NCI-H2107 (cell line): ENCODE measurements at places on chromosomes 2 and 18.

GRCh38 chr2:36318547-36318946 lies 37.0 kb upstream of the CRIM1 start:
- no peak for DNase-seq

DNA sequence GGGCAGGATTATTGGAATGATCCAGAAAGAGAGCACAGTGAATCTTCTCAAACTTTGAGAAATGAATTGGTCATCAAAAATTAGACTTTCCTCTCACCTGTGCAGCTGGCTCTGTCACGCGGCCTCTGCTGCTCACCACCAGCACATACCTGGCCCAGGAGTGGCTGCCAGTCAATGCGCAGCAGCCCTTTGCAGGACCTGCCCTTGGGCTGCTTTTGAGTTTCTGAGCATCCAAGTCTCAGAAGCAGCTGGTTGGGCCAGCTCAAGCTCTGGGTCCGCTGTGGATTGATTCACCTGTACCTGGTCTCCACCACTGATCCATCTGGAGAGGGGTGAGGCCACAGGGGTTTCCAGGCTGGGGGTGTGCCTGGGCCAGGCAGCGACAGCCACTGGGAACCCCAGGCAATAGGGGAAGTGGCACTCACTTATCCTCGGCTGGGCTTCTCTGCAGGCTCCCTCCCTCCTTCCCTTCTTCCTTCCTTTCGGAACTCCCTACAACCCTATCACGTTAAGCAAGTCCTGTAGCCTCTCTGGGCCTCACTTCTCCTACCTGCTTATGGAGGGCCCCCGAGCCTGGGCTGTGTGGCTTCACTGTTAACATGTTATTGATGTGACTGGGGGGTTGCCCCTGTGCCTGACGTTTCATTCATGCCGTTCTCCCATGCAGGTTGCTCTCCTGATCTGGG lies 48.1 kb downstream of the SH3BP4 start:
- no peak for DNase-seq

GRCh38 chr2:25790074-25790790 lies 88.1 kb downstream of the ASXL2 start:
- DNase-seq, result no peak

DNA sequence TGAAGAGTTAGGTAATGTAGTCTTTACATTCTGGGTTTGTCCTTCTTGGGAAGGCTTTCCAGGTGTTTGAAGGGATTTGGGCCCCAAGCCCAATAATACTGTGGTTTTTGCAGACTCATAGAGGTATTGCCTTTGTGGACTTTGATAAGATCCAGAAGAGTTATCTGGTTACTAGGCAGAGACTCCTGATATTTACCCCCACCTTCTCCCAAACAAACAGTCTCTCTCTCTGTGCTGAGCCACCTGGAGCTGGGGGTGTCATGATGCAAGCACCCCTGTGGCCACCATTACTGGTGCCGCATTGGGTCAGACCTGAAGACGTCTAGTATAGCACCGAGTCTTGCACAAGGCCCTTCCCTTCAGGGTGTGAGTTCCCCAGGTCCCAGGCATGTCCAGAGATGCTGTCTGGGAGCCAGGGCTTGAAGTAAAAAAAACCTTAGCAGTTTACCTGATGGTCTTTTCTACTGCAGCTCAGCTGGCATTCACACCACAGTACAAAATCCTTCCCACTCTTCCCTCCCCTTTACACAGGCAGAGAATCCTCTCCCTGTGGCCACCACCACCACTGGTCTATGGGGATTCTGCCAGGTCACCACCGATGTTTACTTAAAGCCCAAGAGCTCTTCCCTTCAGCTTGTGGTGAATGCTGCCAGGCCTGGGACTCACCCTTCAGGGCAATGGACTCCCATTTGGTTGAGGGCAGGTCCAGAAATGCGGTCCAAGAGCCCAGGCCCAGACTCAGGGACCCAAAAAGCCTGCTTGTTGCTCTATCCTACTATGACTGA lies 22.2 kb upstream of the FAM228A start:
- no peak for DNase-seq

GRCh38 chr2:110678457-110679336 lies 834 bp upstream of the BUB1 start:
- DNase-seq, result no peak

DNA sequence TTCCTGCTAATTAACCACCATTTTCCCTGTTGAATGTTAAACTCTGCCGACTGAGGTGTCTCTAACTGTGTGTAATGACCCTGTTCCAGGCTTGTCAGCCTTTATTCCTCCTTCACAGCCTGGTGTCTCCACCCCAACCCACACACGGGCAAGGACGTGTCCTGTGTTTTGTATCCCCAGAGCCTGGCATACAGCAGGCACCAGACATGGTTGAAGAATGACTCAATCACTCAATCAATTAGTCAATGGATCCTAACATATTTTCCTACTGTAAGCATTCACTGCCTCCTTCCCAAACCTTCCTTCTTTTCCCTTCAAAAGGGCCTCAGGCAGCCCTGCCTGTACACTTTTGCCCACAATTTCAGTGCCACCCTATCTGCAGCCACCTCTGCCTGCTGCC lies 2.7 kb upstream of the TNS1 start:
- no peak for DNase-seq

- DNase-seq, result no peak
These were observed 198.5 kb downstream of the UBE2E3 start for GRCh38 chr2:181178823-181179412.

- DNase-seq, result no peak
These were observed 1920.1 kb upstream of the CELF4 start for GRCh38 chr18:39485696-39486095.

- DNase-seq, result no peak
These were observed 7.3 kb downstream of the RAX start for GRCh38 chr18:59265974-59266369.

GRCh38 chr18:7885865-7886264 lies 318.7 kb downstream of the PTPRM start:
- no peak for DNase-seq

- DNase-seq, result no peak
These were observed 12.9 kb downstream of the RETSAT start for GRCh38 chr2:85341269-85342029.

DNA sequence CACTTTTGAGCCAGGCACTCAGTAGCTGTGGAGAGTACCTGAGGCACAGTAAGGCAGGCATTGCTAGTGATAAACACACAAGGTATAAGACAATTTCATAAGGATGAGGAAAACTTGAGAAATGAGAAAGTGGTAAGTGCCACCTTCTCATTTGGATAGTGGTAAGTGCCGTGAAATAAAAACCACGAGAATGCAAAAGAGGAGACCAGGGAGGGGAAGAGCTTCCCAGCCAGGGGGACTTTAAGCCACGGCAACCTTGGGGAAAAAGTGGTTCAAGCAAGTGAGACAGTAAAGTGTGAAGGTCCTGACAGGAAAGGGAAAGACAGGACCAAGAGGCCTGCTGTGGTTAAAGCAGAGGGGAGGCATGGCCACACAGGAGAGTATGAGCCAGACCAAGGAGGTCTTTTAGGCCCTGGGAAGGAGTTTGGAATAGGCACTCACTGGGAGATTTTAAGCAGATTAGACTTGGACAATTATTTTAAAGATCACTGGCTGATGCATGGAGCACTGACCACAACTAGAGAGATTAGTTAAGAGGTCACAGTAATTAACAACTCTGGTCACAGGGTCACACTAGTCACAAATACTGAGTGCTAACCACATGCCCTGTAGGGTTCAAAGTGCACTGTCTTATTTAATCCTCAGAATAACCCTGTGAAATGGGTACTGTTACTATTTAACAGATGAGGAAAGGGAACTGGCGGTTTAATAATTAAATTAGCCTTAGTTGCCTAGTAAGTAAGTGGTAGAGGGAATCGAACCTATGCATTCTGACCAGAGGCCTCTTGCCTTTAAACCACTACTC lies 50.1 kb downstream of the THOC1 start:
- DNase-seq, result no peak

- DNase-seq, result no peak
These were observed 614 bp upstream of the FKBP1B start for GRCh38 chr2:24048769-24049484.

DNA sequence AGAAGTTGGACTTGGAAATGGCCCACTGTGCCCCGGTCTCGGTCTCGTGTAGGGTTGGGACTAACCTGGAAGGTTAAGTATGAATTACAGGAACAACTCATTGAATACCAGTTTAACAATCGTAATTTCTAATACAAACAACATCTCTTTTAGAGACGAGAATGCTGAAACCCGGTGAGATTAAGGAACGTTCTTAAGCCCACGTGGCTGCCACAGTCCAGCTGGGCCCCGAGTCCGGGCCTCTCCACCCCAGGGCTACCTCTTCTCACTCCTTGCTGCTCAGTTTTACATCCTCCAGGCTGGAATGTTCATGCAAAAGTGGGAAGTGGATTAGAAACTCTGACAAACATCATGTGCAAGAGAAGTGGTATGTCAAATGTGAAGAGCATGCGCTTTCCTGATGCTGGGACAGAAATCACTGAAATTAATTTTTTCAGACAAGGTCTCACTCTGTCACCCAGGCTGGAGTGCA lies 29.4 kb downstream of the NGEF start:
- DNase-seq, result no peak

DNA sequence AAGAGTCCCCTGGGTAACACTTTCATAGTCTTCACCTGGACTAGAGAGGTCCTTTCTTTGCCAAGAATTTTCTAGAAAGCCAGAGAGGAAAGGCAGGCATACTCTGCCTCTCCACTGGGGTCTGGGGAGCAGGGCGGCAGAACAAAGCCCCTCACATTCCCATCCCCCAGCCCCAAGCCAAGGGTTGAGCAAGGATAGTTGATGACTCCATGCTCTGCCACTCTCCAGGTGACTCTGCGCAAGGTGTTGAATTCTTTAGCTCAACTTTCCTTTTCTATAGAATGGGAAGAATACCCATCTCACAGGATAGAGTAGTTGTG lies 2.9 kb upstream of the GDF7 start:
- no peak for DNase-seq

DNA sequence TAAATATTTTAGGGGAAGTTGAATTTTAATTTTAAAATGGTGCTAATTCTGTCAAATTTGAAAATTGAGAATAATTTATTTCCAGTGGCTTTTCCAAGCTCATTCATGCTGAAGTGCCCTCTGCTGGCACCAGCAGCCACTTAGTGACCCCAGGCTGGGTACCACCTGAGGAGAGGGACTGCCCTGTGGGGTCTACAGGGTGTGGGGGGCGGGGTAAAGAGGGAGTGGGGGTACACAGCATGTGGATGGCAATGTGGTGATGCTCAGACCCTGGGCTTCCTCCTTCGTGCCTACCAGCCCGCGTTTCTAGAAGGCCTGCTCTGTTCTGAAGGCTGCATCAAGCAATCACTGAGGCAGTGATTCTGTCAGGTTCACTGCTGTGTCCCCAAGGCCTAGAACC lies 45.1 kb upstream of the SCLY start:
- no peak for DNase-seq

GRCh38 chr2:68971591-68972231 lies 2.7 kb upstream of the GKN1 start:
- no peak for DNase-seq

GRCh38 chr2:159137511-159138241 lies 148.8 kb downstream of the WDSUB1 start:
- DNase-seq, result no peak

DNA sequence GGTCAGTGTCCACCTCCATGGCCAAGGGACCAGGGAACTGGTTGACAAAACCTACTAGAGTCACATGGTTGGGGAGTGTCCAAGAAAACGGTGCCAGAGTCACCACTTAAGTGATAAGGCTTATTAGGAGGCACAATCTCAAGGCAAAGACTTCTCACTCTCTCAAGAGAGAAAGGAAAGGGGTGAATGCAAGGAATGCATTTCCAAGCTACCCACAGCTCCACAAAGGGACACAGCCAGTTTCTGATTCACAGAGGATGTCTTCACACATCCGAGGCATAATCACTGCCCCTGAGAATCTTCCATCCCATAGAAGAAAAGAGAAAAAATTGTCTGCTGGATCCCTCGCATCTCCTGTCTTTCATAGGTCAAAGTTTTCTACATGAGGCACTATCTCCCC lies 269.3 kb downstream of the TNS1 start:
- no peak for DNase-seq

- no peak for DNase-seq
These were observed 4.6 kb upstream of the LAMA3 start for GRCh38 chr18:23684515-23685197.

GRCh38 chr18:12393998-12394397 lies 13.7 kb upstream of the PRELID3A start:
- no peak for DNase-seq

- DNase-seq, result no peak
These were observed 16.9 kb downstream of the HS1BP3 start for GRCh38 chr2:20633794-20634506.

DNA sequence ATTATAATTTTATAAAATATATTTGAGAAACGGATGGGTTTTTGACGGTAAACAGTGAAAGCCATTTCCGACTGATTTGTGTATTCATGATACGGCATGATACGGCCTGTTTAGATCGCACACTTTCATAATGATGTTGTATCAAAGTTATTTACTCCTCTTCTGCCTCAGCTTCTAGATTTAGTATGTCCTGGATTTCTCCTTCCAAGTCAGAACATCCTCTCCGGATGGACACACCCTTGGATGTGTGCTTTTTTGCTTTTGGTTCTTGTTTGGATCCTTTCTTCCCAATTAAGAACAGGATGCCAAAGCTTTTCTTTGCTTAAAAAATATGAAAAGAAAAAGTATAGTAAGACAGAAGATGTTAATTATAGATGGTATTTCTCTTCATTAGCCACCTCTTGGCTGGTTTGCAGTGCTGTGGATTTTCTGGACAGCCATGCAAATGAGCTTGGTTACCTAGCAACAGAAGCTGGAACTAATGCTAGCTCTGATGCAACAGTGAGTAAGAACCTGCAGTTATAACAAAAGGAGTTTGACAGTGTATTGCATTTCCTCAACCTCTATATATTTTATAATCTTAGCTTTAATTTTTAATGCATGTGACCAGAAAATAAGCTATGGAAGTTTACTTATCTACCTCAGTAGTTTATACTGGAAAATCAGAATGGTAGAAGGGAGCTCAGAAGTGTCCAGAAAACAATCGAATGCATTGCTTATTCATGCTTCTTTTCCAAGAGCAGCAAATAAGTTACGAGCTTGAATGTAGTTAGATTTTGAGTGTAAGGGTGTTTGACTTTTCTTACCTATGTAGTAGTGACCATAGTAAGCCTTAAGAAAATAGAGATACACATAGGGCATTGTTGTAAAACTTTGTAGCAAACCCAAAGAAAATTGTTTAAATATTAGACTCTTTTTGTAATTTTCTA lies 27.9 kb downstream of the RMND5A start:
- no peak for DNase-seq

- DNase-seq, result no peak
These were observed 6.5 kb downstream of the KCNG2 start for GRCh38 chr18:79804130-79804787.

DNA sequence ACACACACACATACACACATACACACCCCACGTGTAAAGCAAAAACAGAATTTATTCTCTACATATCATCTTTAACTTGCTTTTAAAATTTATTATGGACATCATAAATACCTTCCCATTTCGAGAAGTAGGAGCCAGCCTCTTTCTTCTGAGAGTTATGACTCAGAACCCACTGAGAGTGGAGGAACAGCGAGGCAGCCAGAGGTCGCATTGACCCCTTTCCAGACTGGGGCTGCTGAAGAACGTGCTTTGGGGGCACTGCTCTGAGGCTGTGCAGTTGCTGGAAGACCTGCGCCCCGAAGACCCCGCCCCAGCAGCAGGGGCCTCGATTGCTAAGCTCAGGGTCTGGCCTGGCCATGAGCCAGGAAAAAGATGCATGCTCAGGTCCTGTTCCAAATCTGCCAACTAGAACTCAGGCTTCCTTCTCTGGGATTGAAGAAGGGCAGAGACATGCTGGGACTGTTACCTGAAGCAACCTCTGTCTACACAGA lies 133.8 kb upstream of the TWIST2 start:
- DNase-seq, result no peak
